ENCODE measurements at places on chromosomes 12 and 14.

GRCh38 chr12:95126076-95126475, 52.7 kb upstream of the NR2C1 start:
- no peak for DNase-seq

GRCh38 chr14:29853272-29853671, 74.4 kb downstream of the PRKD1 start:
- DNase-seq: no peak

DNA sequence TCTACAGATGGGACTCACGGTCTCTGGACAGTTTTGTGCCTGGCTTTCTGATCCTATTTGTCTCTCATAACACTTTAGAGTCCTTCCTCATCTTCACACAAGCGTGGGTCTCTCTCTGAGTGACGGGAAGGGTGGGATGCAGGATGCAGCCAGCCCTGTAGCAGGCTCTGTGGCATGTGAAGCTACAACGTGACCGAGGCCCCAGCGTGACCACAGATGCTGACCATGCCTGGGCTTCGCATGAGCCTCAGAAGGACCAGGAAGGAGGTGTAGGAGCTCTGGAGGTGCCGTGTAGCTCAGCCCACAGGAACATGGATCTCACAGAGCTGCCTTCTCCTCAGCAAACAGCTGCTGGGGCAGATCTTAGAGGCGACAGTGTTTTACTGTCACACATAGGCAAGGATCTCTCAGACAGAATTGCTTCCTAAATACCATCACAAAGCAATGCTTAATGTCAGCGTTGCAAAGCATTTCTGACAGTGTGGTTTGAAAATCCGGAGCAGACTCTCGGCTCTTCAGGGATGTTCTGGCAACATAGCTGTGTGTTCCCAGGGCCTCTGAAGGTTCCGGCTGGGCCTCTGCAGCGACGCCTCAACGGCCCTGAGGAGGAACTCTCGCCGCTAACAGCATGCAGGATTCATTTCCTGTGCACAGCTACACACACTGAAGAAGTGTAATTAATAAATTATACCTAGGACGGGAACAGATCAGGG, 21.9 kb downstream of the ANKLE2 start:
- no peak for DNase-seq

DNA sequence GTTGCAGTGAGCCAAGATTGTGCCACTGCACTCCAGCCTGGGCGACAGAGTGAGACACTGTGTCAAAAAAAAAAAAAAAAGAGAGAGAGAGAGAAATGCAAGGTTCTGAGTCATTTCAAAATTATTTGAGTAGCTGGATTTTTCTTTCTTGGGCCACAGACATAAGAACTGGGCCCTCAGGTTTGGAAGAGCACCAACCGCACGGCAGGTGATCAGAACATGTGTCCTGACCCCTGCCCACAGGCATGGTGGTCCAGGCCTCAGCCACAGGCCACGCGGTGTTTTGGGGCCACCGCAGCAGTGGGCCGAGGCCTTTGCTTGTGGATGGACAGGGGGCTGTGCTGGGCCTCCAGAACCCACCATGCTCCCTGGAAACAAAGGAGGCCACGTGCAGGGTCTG, 126.7 kb downstream of the CALM1 start:
- DNase-seq: no peak

- peak; percentile 8 for DNase-seq
Measured at GRCh38 chr12:92654929-92655328, 47.9 kb upstream of the PLEKHG7 start.

GRCh38 chr12:57049119-57049446, 846 bp downstream of the MYO1A start:
- no peak for DNase-seq

DNA sequence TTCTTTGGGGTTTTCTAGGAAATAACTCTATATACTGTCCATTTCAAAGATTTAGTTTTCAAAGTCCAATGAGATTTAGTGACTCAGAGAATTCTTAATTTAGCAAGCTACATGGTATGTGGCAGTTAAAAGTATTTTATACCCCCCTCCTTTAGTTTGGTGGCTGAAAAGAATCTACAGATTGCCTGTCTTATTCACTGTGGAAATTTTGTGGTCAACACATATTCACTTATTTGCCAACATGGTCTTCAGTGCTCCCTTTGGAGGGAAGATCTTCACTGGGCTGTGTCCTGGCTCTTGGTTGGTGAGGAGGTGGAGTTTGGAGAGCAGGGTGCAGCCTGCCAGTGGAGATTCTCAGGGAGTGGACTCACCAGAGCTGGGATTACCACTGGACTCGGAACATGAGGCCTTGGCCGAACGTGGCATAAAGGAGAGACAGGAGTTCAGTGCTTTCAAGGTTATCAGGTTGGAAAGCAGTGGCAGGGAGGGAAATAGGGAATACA, 39.8 kb downstream of the SAMD4A start:
- DNase-seq: peak; percentile 89

GRCh38 chr14:105475269-105476096, 862 bp downstream of the CRIP2 start:
- no peak for DNase-seq

- DNase-seq: peak; percentile 7
Measured at GRCh38 chr12:8948701-8949341, 624 bp downstream of the M6PR start.

- DNase-seq: no peak
Measured at GRCh38 chr14:57080691-57081090, 188.0 kb downstream of the EXOC5 start.

- DNase-seq: no peak
Measured at GRCh38 chr14:37124614-37125013, 47.8 kb downstream of the SLC25A21 start.

DNA sequence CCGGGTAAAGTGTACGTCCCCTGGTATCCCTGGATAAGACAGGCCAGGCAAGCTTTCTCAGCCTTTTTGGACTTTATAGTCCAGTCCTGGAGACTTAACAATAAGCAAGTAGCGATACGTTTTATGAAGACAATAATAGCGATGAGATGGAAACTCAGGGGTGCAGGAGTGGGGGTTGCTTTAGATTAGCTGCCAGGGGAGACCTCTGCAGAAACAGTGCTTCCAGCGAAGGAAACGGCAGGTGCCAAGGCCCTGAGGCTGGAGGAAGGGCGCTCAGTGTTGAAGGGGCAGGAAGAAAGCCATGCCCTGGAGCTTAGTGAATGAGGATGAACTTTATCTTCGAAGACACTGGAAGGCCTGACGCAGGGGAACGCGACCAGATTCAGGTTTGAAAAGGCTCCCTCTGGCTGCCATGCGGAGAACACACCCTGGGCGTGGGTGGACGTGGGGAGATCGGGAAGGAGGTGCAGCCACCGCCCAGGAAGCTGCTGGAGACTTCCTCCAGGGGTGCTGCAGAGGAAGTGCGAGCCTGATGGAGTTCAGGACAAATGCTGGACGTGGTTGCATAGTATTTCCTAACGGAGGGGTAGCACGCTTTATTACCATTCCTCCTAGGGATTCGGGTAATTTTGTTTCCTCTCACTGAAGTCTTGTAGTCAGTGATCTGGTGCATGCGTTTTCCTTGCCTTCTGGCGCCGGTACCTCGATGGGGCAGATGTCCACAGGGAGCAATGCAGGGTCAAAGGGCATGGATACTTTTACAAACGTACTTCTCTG, 26.1 kb upstream of the UBC start:
- DNase-seq: peak; percentile 78

GRCh38 chr12:79617696-79618095, 73.1 kb downstream of the PAWR start:
- DNase-seq: no peak

DNA sequence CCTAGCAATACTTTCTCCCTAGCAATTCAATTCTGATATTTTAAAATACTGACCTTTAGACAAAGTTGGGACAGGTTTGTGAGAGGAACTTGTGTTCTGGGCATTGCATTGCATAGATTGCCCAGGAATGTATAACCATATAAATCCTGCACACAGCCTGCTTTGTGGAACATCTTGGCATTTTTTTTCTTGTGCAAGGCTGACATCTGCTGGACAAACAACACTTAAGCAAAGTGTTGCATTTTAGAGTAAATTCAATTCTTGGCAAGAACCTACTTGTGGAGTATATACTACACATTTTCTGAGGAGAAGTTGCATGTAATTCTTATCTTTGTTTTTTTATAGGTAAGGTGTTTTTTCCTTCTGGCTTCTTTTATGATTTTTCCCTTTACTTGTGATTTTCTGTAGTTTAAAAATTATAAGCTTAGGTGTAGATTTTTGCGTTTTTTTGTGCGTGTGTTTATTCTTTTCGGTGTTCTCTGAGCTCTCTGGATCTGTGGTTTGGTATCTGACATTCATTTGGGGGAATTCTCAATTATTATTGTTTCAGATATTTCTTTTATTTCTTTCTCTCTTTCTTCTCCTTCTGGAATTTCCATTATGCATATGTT, 26.4 kb downstream of the TESPA1 start:
- no peak for DNase-seq

- DNase-seq: no peak
Measured at GRCh38 chr12:85835426-85836196, 598 bp downstream of the RASSF9 start.

DNA sequence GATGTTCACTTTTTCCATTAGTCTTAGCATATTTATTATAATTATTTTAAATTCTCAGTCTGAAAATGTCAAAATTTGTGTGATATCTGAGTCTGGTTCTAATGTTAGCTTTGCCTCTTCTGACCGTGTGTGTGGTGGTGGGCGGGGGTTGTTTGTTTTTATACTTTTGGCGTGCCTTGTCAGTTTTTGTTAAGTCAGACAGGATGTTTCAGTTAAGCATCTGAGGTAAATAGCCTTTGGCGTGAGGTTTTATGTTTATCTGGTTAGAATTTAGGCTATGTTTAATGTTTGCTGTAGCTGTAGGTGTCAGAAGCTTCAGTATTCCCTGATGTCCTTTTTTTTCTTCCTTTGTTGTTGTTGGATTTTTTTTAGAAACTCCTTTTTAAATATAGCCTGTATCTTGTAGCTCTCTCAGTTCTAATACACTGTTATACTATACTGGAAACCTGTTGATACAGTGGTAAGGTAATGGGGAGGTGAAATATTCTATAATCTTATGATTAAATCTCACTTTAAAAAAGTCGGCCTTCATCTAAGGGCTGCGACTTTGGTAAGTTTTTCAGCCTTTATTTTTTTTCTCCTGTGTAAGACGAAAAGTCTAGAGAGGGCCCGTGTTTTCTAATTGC, 111.6 kb downstream of the SCAF11 start:
- no peak for DNase-seq

DNA sequence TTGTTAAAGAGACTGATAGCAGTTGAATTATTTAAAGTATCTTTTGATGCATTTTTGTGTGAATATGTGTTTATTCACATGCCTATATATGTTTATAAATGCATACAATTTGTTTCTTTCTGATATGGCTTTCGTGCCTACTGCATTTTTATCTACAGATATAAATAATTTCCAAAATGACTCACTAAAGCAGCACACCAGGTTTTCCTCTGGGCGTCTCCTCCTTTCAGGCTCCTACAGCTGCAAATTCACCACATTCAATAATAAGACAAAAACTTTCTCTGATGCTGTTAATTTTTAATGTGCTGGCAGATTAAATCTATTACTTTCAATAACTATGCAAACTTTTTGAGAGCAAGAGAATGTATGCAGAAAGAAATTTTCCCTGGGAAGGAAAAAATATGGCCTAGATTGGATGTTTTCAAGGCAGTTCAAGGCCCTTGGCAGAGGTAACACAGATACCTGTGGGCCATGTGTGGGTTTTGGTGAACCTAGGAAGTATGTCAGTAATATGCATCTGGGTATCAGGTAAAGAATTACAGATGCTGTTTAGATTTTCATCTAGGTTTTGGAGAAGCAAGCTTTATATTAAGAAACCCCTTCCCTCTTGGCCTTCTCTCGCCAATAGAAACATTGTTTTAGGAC, 381.8 kb downstream of the EGLN3 start:
- no peak for DNase-seq

DNA sequence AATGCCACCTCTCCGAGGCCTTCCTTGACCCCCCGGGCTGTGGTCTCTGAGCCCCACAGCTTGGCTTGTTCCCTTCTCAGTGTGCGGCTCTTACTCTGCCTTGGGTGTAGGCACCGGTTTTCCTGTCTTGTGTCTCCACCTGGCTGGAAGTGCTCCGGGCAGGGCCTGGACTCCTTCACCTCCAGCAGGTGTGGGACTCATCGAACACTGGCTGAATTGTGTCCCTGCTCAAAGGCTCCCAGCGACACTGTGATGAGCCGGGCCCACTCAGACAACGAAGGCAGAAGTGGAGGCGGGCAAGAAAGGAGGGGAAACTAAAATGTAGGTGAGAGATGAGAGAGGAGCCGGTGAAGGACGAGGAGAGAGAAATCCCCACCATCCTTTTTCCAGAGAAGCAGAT, 18.0 kb downstream of the TMEM63C start:
- DNase-seq: no peak

GRCh38 chr12:49972641-49973360, at the start of gene AQP6:
AQP6 (plus strand) TSS chr12:49972947; CDS start chr12:49973174, 227 bp downstream.
- no peak for DNase-seq

- no peak for DNase-seq
Measured at GRCh38 chr14:105168496-105168978, at the start of gene JAG2. JAG2 (minus strand) TSS chr14:105168776; CDS start chr14:105168420, 356 bp downstream.

DNA sequence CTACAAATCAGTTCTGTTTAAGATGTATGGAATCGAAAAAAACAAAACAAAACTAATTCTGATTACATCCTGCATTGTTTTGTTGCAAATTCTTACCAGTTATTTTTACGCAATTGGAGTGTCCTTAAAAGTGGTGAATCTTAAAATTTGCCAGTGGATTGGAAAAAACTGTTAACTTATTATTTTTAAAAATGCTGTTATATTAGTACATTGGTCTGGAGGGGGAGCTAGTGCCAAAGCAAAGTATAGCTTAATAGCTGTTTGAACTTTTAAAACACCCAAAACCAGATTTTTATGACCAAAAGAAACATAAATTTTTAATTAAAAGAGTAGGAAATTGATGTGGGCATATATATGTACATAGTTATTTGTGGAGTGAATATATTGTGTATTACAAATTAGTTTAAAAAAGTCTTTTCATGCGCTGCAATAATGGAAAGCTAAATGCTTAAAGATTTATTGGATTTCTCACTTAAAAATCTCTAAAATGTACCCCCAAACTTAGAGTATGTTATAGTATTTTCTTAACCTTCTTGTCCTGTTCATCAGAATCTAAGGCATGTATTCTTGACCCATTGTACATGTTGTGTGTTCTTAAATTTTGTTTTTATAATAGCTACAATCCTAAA, 2.5 kb downstream of the FUT8 start:
- DNase-seq: no peak

- peak; percentile 85 for DNase-seq
Measured at GRCh38 chr12:50221228-50222008, 54.2 kb upstream of the CERS5 start.

DNA sequence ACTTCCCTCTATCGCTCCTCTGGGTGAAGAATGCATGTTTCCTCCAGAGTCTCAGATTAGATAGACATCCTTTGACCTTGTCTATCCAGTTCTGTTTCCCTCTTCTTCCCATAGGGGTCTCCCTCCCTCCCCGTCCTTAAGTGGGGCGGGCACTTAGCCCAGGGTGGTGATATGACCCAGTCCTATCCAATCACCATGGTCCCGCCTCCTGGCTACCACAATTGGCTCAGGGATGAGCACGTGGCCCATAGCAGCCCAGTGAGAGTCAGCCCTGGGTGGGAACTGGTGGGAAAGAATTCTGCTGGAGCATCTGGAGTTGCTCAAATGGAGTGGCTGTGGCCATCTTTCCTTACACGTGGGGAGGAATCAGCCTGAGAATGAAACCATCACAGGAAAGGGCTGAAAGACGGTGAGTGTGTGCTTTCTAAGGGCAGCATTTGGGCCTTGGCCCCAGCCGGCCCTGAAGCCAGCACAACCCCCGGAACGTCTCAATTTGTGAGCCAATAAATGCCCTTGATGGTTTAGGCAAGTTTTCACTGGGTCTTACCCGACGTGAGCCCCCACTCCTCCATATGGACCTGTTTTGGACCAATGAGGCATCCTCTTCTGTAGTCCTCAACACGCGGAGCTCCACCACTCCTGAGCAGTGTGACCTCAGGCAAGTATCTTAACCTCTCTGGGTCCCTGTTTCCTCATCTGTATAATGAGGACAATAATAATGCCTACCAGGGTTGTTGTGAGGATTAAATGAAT, 14.4 kb upstream of the MLXIP start:
- DNase-seq: no peak
